ENCODE measurements at places on chromosomes 12 and 14.

- peak; percentile 76 for DNase-seq
- H3K4me3 ChIP-seq, result no peak overlapping the region
- no peaks in the 10 kb centered on the region for H3K27me3 ChIP-seq
- H3K27ac ChIP-seq, result peak overlapping the region; percentile 61
These were observed 29.8 kb downstream of the ANKRD9 start for GRCh38 chr14:102479777-102480176.

- peaks cover 6% of the 10 kb centered on the region for H3K36me3 ChIP-seq
- peak overlapping the region; percentile 20 for H3K27ac ChIP-seq
- H3K4me3 ChIP-seq, result no peak overlapping the region
- H3K4me1 ChIP-seq, result peaks cover 45% of the 10 kb centered on the region
- no peak for DNase-seq
These were observed 2.2 kb downstream of the DHRS1 start for GRCh38 chr14:24297190-24297964.

GRCh38 chr12:48022180-48022521, 17.9 kb upstream of the COL2A1 start:
- H3K27ac ChIP-seq, result no peak overlapping the region
- no peaks in the 10 kb centered on the region for H3K4me1 ChIP-seq

DNA sequence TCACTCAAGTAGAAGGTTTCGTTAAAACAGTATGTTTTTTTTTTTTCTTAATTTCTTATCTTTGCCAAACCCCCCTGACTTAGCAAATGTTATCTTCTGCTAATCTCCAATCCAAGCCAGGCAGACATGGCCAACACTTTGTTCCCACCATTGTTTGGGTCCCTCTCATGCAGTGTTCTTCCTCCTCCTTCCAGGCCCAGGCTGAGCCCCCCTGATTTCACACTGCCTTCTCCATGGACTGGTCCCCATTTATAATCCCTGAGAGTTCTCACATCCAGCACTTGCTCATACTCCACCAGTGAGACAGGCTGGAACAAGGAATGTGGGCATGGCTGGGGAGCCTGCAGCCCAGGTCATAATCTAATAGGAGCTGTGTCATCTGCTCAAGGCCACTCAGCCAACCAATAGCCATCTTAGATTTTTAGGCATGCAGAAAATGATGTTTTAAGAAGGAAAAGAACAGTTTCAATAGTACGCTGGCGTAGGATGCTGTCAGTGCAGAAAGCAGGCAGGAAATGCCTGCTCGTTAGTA, 238.4 kb upstream of the CCDC196 start:
- no peaks in the 10 kb centered on the region for H3K4me1 ChIP-seq
- H3K4me3 ChIP-seq, result no peak overlapping the region
- DNase-seq, result no peak
- H3K36me3 ChIP-seq, result no peaks in the 10 kb centered on the region

- no peaks in the 10 kb centered on the region for H3K36me3 ChIP-seq
- no peak overlapping the region for H3K4me3 ChIP-seq
- H3K27ac ChIP-seq, result no peak overlapping the region
- DNase-seq, result no peak
- no peaks in the 10 kb centered on the region for H3K4me1 ChIP-seq
These were observed 79.8 kb downstream of the ADGRD1 start for GRCh38 chr12:131033486-131033885.

DNA sequence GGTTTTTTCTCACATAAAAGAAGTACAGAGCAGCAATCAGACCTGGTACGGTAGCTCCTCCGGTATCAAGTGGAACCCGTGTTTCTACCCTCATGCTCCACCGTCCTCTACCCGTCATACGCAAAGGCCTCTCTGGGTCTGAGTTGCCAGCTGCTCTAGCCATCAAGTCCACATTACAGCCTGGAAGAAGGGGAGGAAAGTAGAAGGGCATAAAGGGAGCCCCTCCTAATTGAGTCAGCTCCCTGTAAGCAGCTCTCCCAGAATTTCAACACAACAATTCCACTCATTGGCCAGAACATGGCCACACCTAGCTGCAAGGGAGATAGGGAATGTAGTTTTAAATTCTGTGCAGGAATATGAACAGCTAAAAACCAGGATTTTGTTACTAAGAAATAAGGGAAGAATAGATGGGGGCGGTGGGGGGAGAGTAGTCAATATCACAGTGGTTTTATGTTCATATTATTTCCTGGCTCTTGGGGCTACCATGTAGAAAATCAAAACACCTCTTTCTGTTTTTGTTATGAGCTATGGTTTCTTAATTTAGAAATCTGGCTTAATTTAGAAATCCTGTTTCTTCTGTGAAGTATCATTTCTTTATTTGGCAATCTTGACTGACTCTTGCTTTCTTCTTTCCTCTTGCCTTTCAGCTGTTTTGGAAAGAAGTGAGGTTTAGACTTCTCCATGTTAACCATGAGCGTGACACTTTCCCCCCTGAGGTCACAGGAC, 103.9 kb downstream of the AKAP6 start:
- no peak overlapping the region for H3K4me3 ChIP-seq
- no peaks in the 10 kb centered on the region for H3K4me1 ChIP-seq
- no peaks in the 10 kb centered on the region for H3K36me3 ChIP-seq
- H3K27ac ChIP-seq, result no peak overlapping the region

- no peak overlapping the region for H3K4me3 ChIP-seq
- no peaks in the 10 kb centered on the region for H3K36me3 ChIP-seq
- peaks cover 2% of the 10 kb centered on the region for H3K4me1 ChIP-seq
- H3K27me3 ChIP-seq, result no peaks in the 10 kb centered on the region
These were observed 172.4 kb upstream of the NUDT4 start for GRCh38 chr12:93205361-93205760.

DNA sequence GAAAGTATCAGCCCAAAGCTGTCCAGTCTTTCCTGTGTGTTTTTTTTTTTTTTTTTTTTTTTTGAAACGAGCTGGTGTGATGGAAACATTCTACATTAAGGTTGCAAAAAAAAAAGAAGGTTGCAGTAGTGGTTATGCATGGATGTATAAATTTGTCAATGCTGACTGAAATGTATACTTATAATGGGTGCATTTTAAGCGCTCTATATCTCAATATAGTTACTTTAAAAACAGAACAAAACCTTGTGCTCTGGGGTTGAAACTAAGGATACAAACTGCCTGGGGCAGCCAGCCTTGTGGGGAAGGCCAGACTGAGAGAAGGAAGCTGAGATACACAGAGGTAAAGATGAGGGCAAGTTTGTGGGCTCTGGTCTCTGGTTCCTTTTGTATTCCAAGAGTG, 87.3 kb upstream of the RMST start:
- H3K4me3 ChIP-seq, result no peak overlapping the region
- no peak for DNase-seq
- H3K27ac ChIP-seq, result no peak overlapping the region
- no peaks in the 10 kb centered on the region for H3K4me1 ChIP-seq
- no peaks in the 10 kb centered on the region for H3K27me3 ChIP-seq

- DNase-seq, result no peak
- H3K4me1 ChIP-seq, result peaks cover 65% of the 10 kb centered on the region
- H3K36me3 ChIP-seq, result peaks cover 13% of the 10 kb centered on the region
- no peaks in the 10 kb centered on the region for H3K27me3 ChIP-seq
- H3K27ac ChIP-seq, result no peak overlapping the region
These were observed 4.4 kb downstream of the ORMDL2 start for GRCh38 chr12:55822228-55822627.

DNA sequence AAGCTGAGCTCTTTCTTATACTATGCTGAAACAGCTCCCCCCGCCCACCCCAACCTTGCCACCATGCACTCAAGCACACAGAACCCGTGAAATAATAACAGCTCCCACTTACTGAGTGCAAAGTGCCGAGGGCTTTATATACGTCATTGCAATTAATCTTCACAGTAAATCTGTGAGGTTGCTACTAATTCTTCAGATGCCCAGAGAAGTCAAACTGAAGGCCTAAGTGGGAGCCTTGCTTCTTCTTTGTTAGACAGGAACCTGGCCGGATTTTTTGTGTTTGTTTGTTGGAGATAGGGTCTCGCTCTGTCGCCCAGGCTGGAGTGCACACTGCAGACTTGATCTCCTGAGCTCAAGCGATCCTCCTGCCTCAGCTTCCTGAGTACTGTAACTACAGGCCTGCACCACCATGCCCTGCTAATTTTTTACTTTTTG, 34.0 kb downstream of the VCPKMT start:
- DNase-seq, result no peak
- no peaks in the 10 kb centered on the region for H3K36me3 ChIP-seq
- H3K4me3 ChIP-seq, result no peak overlapping the region

DNA sequence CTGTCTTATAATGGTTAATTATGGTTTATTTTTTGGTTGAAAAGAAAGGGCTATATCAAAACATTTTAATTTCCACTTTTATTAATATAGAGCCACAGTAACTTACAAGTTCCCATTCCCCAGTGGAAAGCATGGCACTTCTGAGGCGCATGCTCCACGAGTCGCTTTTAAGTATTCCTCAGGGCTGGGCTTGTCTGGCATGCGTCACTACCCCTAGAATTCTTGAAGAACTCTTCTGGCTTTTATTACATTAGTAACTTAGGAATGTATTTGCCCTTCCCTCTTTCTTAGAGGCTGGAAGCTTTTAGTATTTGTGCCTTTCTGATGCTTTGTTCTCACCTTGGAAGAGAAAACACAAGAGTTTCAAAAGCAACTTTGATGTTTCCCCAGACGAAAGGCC, 81.1 kb downstream of the ESR2 start:
- H3K4me3 ChIP-seq, result no peak overlapping the region
- no peak for DNase-seq
- no peaks in the 10 kb centered on the region for H3K27me3 ChIP-seq
- H3K4me1 ChIP-seq, result peaks cover 60% of the 10 kb centered on the region
- H3K36me3 ChIP-seq, result peaks cover 10% of the 10 kb centered on the region

DNA sequence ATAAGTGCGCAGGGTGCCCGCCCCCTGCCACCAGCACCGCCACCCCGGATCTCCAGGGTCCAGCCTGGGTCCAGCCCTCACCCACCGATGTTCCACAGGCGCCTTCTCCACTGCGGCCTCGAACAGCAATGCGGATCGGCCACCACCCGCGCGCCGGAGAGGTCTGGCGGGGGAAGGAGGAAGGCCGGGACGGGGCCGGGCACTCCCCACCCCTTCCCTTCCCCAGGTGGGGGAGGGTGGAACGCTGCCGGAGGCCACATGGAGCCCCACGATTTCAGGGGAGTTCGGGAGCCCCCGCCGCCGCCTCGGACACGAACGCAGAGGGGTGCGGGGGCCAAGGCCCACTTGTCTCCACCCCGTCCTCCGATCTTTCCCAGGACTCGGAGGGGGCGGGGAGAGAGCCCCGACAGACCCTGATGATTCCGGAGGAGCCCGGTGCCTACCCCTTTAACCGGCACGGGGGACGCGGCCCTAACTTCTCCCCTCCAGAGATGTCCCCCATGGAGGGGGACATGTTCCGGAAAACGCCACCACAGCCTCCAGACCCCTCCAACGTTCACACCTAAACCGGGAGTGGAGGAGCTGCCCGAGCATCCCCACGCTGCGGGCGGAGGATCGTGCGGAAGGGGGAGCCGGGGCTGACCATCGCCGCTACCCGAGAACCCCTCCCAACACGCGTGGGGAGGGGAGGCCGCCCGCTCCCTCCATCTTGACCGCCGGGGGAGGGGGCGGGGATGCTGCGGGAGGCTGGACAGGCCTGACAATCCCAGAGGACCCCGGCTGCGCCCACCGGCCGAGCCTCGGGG, 1.1 kb downstream of the ATXN2 start:
- no peaks in the 10 kb centered on the region for H3K36me3 ChIP-seq
- H3K27me3 ChIP-seq, result no peaks in the 10 kb centered on the region
- DNase-seq, result peak; percentile 62
- peak overlapping the region; percentile 99 for H3K4me3 ChIP-seq
- peak overlapping the region; percentile 94 for H3K27ac ChIP-seq

- no peak for DNase-seq
- no peaks in the 10 kb centered on the region for H3K36me3 ChIP-seq
- H3K27me3 ChIP-seq, result no peaks in the 10 kb centered on the region
- H3K4me1 ChIP-seq, result peaks cover 16% of the 10 kb centered on the region
These were observed 24.2 kb downstream of the FLRT2 start for GRCh38 chr14:85554106-85554505.

DNA sequence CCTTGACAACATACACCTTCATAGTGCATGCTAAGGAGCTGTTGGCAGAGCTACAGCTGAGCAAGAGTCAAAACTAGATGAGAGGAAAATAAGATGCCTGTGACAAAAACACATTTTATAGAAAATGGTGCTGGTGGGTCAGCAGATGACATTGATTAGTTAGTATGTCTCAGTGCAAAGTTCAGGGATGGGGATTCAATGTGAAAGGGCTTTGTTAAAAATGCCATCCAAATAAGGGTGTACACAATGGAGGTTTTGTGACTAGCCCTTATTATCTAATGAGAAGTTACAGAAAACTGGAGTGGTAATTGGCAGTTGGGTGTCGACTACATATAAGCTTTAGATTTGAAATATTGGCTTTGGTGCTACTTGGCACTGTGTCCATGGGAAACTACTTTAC, 169.0 kb downstream of the MON2 start:
- H3K27me3 ChIP-seq, result no peaks in the 10 kb centered on the region
- H3K4me1 ChIP-seq, result peaks cover 20% of the 10 kb centered on the region
- H3K4me3 ChIP-seq, result no peak overlapping the region
- no peak for DNase-seq
- no peaks in the 10 kb centered on the region for H3K36me3 ChIP-seq

DNA sequence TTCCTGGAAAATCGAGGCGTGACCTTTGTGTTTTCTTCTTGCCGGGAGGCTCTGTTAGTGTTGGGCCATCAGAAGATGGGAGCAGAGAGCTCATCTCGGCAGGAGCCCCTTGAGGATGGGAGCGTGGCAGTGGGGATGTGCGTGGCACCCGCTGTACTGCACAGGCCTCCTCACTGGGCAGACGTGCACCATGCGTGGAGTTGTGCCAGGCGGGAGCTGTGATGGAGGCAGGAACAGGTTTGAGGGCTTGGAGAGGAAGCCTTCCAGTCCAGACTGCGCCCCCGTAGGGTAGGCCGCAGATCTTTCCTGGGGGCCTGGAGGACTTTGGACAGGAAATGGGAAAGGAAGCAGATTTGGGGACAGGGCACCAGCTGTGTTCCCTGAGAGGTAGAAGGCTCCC, 197.5 kb downstream of the TSPAN9 start:
- H3K27me3 ChIP-seq, result no peaks in the 10 kb centered on the region
- no peaks in the 10 kb centered on the region for H3K4me1 ChIP-seq
- DNase-seq, result no peak
- H3K4me3 ChIP-seq, result no peak overlapping the region

GRCh38 chr14:86543521-86543920, 1013.6 kb downstream of the FLRT2 start:
- H3K27me3 ChIP-seq, result no peaks in the 10 kb centered on the region
- H3K4me1 ChIP-seq, result no peaks in the 10 kb centered on the region
- H3K4me3 ChIP-seq, result no peak overlapping the region
- DNase-seq, result no peak

GRCh38 chr12:58372298-58372697, 430.9 kb downstream of the ATP23 start:
- H3K4me1 ChIP-seq, result no peaks in the 10 kb centered on the region
- no peaks in the 10 kb centered on the region for H3K36me3 ChIP-seq
- H3K4me3 ChIP-seq, result no peak overlapping the region
- H3K27me3 ChIP-seq, result no peaks in the 10 kb centered on the region
- no peak for DNase-seq

GRCh38 chr12:88932457-88932856, 352.2 kb upstream of the KITLG start:
- DNase-seq, result no peak
- H3K4me1 ChIP-seq, result no peaks in the 10 kb centered on the region
- H3K27ac ChIP-seq, result no peak overlapping the region
- H3K4me3 ChIP-seq, result no peak overlapping the region
- H3K27me3 ChIP-seq, result no peaks in the 10 kb centered on the region
